GM18507 (cell line): ENCODE measurements at places on chromosomes 1 and 21.
A peak's percentile ranks its signal among the peaks of the same experiment; 100 is the strongest.

DNA sequence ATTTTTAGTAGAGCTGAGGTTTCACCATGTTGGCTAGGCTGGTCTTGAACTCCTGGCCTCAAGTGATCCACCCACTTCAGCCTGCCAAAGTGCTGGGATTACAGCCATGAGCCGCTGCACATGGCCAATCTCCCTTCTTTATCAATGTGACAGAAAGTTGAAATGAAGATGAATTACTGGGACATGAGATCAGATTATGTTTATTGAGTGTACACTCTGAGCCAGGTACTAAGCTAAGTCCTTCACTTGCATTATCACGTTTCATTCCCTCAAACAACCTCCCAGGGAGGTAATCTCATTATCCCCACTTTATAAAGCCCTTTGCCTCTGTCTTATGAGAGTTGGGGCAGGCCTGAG is 6.3 kb upstream of the CHI3L2 start:
- DNase-seq: no peak

GRCh38 chr1:11793819-11794218 is 11.9 kb downstream of the MTHFR start:
- no peak for DNase-seq

DNA sequence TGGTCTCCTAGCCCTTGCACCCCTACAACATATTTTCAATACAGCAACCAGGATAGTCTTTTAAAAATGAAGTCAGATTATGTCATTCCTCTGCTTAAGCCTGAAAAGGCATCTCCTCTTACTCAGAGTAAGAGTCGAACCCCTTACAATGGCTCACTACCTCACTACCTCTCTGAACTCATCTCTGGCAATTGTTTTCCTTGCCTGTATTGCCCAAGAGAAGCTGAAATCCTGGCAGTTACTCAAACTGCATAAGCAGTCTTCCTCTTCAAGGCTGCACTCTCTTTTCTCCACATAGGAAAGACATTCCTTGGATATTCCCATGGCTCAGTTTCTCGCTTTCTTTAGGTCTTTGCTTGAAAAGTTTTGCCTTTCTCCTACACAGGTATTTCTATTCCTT is 22.7 kb downstream of the CLDN8 start:
- DNase-seq: no peak

DNA sequence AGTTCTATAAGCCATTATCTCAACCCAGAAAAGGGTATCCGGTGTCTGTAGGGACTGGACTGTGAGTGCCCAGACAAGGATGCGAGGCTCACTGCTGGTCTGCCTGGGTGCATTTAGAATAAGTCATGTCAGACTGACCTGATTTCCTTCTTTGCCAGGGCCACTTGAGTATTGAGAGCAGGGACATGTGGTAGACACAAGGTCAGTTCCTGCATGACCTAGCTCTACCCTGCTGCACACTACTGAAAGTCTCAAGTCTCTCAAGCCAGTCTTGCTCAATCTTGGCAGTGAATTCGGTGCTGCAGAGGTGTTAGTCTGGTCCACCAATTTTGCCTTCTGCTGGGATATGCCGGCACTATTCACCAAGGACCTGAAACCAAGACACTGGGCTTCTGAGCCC is 180.1 kb downstream of the C1orf94 start:
- DNase-seq: no peak

- DNase-seq: no peak
Measured at GRCh38 chr1:36855699-36856494, 178.4 kb downstream of the GRIK3 start.

DNA sequence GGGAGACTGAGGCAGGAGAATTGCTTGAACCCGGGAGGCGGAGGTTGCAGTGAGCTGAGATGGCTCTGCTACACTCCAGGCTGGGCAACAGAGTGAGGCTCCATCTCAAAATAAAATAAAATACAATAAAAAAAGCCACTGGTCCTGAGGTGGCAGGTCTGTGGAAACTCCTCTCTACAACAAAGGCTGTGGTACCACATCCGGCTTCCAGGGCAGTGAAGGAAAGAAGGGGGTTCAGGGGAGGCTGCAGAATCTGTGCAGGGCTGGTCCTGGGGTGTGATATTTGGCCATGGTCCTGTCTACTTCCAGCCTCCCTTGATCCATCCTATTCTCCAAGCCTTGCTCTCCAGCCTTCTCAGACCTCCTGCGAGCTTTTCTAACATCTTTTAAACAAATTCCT is 731 bp upstream of the ZNF683 start:
- no peak for DNase-seq

- no peak for DNase-seq
Measured at GRCh38 chr1:177206831-177207355, 36.1 kb downstream of the BRINP2 start.

GRCh38 chr1:77375541-77375940 is 93.7 kb downstream of the AK5 start:
- DNase-seq: no peak

DNA sequence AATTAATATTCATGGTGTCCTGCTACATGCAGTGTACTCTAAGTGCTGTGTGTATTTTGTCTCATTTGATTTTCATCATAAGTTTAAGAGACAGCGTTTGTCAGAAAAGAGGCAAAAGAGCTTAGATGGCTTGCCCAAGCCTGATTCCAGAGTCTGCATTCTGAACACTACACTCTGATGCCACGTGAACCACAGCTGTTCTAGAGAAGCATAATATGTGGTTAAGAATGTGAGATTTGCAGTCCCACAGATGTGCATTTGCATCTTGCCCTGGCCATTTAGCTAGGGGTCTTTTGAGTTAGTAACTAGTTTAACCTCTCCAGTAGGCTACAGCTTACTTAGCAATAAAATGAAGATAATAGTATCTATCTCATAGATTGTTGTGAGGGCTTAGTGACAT is 9.2 kb upstream of the GADD45A start:
- DNase-seq: no peak

DNA sequence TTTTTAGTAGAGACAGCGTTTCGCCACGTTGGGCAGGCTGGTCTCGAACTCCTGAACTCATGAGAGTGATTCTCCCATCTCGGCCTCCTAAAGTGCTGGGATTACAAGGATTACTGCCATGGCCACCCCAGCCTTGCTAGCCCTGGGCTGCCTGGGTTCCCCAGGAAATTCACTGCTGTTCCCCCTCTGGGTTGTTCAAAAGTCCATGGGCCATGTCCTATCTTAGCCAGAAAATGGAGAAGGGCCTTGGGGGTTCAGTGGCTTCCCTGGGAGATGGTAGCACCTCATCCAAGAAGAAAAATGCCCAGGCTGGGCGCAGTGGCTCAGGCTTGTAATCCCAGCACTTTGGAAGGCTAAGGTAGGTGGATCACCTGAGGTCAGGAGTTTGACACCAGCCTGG is 20.9 kb downstream of the SLC26A9 start:
- no peak for DNase-seq

- DNase-seq: no peak
Measured at GRCh38 chr21:44519346-44520325, 20.4 kb downstream of the KRTAP10-1 start.

GRCh38 chr1:116203181-116203723 is 92.1 kb downstream of the MAB21L3 start:
- DNase-seq: no peak

- DNase-seq: peak; percentile 29
Measured at GRCh38 chr1:159076438-159077119, at the start of gene AIM2. TSS of gene AIM2 (minus strand) at chr1:159076766. CDS start at chr1:159073499, 3,267 bp downstream.

DNA sequence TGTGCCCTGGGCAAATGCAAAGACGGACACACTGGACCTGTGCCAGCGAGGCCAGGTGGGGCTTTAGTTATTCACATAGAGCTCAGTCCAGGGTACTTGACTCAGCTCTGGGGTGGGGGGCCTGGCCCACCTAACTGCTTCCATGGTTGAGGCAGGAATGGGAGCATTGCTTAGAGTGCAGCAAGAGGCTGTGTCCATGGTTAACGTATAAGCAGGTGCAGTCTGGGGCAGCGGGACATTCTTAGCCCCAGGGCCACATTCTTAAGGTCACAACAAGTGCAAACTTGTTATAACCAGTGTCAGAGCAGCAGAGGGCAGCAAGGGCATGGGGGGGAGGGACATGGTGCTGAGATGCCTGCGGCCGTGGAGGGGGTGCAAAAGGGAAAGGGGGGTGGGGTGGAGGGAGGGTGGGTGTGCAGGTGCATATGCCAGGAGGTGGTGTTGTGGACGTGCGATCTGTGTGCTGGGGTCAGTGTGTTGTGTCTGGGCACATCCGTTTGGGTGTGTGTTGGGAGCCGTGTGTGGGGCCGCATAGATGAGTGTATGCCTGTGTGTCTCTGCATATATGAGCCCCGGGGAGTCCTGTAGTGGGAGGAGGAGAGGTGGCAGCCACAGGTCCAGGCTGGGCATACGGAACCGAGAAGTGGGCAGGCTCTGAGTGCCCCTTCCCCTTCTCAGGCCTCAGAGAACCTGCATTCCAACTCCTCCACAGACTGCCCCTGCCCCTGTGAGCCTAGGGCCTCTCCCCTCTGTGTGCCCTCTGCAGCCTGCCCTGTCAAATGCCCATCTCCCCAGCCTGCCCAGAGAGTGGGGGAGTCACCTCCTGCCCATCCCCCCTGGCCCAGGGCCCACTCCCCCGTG is 8.4 kb downstream of the KCNJ10 start:
- no peak for DNase-seq
